Left lobe of liver (tissue), 2 donors: ENCODE measurements at places on chromosomes 4 and X.

- DNase-seq, result no peak
These were observed 246.5 kb downstream of the CPE start for GRCh38 chr4:165625281-165625680.

GRCh38 chr4:58649226-58649625, 1539.0 kb upstream of the IGFBP7 start:
- no peak for DNase-seq

DNA sequence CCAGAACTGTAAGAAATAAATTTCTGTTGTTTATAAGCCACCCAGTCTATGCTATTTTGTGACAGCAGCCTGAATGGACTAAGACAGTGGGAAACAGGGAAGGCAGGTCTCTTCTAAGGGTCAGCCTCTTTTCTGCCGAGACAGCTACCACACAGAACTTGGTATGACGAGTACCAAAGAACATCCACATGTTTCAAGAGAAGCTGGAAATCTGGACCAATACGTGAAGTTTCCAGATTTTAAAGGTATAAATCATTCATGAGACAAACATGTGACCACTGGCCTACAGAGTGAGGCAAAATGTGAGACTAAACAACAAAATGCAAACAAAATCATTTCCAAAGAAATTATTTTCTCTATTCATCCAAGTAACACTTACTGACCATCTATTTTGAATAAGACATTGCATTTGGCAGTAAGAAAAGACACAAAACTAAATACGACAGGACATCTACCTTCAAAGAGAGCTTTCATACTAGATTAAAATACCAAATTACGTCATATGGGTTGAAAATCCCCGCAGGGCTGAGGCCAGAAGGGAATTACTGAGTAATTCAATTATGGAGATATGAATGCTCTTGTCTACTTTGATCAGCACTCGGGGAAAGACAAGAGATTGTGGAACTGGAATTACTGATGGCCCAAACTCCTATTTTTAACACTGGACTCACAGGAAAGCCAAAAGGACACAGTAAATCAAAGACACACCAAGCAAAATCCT, 7.2 kb downstream of the SCARB2 start:
- DNase-seq, result no peak

GRCh38 chr4:149409555-149409962, 406.1 kb downstream of the IQCM start:
- DNase-seq, result no peak

GRCh38 chr4:47374477-47374876, 89.0 kb downstream of the COMMD8 start:
- DNase-seq, result no peak

DNA sequence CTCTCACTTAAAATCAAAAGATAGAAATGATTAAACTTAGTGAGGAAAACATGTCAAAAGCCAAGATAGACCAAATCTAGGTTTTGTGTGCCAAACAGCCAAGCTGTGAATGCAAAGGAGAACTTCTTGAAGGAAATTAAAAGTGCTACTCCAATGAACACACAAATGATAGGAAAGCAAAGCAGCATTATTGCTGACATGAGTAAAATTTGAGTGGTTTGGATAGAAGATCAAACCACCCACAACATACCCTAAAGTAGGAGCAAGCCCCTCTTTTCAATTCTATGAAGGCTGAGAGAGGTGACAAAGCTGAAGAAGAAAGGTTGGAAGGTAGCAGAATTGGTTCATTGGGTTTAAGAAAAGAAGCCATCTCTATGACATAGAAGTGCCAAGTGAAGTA, 56.8 kb downstream of the SLC39A8 start:
- no peak for DNase-seq
